ENCODE measurements at places on chromosomes 1 and 21.

GRCh38 chr1:243598433-243598832, 251.6 kb downstream of the AKT3 start:
- no peak for DNase-seq

GRCh38 chr1:20342294-20343148, 51.8 kb downstream of the VWA5B1 start:
- no peak for DNase-seq

DNA sequence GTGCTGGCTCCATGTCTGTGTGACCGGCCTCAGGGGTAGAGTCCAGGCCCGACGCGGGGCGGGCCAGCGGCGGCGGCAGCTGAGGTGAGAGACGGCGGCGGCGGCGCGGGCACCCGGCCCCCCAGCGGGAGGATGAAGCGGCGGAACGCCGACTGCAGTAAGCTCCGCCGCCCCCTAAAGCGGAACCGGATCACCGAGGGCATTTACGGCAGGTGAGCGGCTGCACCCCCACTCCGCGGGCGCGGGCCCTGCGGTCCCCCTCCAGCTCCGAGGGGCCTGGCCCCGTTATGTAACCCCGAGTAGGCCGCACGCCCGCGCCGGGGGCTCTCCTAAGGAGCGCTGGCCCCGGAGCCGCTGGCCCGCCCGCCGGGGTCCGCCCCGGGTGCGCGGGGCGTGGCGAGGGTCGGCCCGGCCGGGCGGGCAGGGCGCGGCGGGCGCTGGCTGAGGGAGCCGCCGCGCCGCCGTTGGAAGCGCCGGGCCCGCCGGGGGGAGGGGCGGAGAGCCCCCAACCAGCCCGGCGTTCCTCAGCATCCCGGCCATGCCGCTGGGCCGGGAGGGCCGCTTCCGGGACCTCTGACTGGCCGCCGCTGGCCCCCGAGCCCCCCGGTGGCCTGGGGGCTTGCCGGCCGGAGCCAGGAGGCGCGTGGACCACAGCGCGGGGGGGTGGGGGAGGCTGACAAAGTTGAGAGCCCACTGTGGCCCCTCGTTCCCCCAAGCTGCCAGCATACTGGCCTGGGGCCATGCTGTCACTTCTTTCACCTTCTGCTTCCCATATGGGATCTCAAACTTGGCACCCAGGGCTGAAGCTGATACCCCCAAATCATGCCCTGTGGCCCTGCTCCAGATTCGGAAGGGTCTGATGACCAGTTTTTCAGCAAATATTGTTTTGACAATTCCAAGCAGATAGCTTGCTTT, 527 bp downstream of the MACO1 start:
- DNase-seq = no peak

GRCh38 chr1:214404154-214404553, 123.2 kb downstream of the SMYD2 start:
- no peak for DNase-seq

GRCh38 chr1:238647877-238648276, 738.5 kb upstream of the CHRM3 start:
- DNase-seq = no peak

GRCh38 chr1:59554011-59554663, 257.2 kb downstream of the FGGY start:
- no peak for DNase-seq

GRCh38 chr1:116895073-116895472, 14.6 kb upstream of the PTGFRN start:
- DNase-seq = no peak

GRCh38 chr1:166490437-166490991, 323.7 kb upstream of the FAM78B start:
- no peak for DNase-seq

- no peak for DNase-seq
Observed at GRCh38 chr21:45513741-45514310, 28.4 kb downstream of the SLC19A1 start.
